ENCODE measurements at places on chromosomes 11 and 22. TPM values are rescaled to one million over a fixed set of nuclear protein-coding genes. Genes with fewer than 3 reads are reported as not detected.

APOA4 gene
- total RNA-seq, result not detected

CHRM1 gene
- total RNA-seq, result 1.7 TPM

TTC28 gene
- total RNA-seq, result 53.4 TPM

BIRC3 gene
- 39.5 TPM for total RNA-seq

ARHGAP1 gene
- total RNA-seq, result 54.4 TPM

CD82 gene
- total RNA-seq, result 29.8 TPM

OPCML gene
- total RNA-seq, result not detected

NXPE4 gene
- total RNA-seq, result not detected

VSIG2 gene
- total RNA-seq, result 32.5 TPM

BIK gene
- total RNA-seq, result 2.3 TPM

TEX54 gene
- total RNA-seq, result not detected

- no peak for DNase-seq
These were observed 75.6 kb upstream of the GRAMD1B start for GRCh38 chr11:123354371-123354975.

DNA sequence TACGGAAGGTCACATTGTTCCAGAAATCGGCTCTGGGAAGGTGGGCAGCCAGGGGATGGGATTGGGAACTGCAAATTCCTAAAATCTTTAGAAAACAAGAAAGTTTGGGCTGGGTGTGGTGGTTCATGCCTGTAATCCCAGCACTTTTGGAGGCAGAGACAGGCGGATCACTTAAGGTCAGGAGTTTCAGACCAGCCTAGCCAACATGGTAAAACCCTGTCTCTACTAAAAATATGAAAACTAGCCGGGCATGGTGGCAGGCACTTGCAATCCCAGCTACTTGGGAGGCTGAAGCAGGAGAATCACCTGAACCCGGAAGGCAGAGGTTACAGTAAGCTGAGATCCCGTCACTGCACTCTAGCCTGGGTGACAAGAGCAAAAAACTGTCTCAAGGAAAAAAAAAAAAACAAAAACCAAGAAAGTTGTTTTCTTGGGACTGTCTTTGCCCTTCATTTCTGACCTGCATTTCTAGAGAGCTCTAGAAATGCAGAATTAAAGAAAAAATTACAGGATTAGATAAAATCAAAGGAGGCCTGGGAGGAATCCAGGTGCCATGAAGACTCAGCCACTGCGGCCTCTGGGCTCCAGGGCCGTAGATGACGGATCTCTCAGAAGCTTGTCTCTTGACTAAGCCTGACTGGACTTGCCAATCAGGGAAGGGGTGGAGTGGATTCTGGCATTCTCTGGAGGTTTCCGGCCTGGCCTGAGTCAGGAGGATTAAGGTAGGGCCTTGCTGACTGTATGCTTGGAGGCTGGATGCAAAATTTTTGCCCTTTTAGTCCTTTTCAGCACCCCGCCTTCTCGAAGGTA lies 5.3 kb upstream of the MALAT1 start:
- DNase-seq, result no peak

DNA sequence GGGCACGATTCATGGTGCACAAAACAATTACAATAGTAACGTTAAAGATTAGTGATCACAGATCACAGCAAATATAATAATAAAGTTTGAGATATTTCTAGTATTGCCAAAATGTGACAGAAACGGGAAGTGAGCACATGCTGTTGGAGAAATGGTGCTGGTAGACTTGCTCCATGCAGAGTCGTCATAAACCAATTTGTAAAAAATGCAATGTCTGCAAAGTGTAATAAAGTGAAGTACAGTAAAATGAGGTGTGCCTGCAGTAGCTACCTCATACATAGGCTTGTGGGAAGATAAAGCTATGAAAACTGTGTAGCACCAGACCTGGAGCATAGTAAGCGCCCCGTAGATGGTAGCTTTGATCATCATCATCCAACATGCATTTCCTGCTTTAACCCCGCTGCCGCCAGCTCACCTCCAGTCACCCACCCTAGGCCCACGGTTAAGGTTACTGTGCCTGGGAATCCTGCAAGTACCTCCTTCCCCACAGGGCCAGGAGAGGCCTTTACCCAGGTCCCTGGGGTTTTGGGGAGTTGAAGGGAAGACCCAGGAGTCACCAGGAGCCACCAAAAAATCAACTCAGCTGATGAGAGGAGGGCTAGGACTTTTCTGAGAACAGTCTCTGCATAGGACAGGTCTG lies 59.2 kb downstream of the MYO7A start:
- no peak for DNase-seq

GRCh38 chr11:130115218-130115617 lies 44.4 kb upstream of the ST14 start:
- no peak for DNase-seq

DNA sequence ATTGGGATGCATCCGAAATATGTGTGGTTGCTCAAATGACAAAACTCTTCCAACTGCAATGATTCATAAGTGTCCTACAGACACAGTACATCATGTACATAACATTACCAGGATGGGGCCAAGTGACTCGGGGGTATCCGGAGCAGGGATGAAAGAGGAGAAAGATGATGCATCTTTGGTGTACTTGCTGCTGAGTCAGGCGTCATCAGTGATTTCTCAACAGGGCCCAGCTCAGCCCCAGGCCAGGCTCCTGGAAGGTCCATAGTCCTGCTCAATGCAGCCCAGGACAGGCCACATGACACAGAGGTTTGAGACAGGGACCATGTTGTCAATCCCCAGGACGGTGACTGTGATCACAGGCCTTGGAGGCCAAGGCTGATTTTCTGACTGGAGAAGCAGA lies 59.3 kb downstream of the GGTLC2 start:
- DNase-seq, result no peak

GRCh38 chr22:49350441-49351121 lies 477.1 kb downstream of the BRD1 start:
- peak; percentile 19 for DNase-seq

DNA sequence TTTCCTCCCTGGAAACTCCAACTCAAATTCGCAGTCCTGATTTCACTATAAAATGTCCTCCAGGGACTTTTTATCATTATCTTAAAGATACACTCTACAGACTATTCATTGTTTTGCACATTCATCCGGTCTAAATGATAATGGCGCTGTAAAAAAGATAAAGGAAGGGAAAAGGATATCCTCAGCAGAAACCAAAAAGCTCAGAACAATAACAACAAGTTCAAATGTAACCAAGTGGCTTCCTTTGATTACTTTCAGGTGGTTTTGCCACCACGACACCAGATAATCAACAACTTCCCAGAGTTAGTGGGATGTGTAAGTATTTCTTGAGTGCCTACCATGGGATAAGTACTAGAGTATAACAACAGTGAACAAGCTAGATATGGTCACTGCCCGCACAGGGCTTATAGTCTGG lies 26.3 kb downstream of the PRCP start:
- no peak for DNase-seq

DNA sequence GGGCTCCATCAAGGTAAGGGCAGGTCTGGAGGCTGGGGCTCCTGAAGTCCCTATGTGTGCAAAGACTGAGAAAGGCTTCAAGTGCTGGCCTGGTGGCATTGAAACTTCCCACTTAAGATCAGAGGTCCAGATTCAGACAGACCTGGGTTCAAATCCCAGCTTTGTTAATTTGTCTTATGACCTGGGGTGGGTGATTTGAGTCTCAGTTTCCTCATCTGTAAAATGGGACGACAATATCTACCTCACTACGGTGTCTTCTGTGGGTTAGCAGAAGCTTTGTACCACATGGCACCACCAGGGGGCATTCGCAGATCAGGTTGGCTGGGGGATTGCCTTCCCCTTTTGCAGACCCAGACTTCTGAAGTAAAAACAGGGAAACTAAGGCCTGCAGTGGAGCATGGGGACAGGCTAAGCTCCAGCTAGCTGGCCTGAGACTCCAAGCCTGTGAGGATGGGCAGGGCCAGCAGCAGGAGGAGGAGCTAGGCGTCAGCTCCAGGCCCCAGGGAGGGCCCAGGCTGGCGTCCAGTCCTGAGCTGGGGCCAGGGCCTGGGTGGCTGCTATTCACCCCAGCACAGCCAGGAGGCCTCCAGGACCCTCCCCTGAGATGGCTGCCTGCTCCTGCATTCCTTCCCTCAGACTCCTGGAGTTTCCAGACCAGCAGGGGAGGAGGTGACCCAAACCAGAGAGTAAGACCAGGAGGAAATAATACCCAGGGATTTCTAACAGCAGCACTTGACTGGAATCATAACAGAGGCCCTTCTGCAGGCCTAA lies 1.5 kb downstream of the CASTOR1 start:
- peak; percentile 91 for DNase-seq

DNA sequence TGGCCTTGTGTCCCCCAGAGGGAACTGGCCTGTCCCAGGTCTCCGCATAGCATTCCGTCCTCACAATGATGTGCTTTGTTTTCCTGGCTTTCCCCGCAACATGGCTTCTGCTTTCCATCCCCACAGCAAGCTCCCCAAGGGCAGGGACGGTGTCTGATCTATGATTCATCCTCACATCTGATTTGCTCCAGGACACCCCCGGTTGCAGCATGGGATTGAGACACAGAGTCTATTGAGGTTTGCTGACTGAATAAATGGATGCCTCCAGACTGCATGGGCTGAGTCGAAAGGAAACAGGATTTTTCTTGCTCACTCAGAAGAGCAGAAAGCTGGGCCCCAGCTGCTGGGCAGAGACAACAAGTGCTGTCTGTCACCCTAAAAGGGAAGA lies 40.2 kb downstream of the LMO1 start:
- no peak for DNase-seq

GRCh38 chr11:34787348-34787747 lies 128.8 kb downstream of the APIP start:
- no peak for DNase-seq

- no peak for DNase-seq
These were observed 26.4 kb downstream of the RTCB start for GRCh38 chr22:32385681-32386080.

DNA sequence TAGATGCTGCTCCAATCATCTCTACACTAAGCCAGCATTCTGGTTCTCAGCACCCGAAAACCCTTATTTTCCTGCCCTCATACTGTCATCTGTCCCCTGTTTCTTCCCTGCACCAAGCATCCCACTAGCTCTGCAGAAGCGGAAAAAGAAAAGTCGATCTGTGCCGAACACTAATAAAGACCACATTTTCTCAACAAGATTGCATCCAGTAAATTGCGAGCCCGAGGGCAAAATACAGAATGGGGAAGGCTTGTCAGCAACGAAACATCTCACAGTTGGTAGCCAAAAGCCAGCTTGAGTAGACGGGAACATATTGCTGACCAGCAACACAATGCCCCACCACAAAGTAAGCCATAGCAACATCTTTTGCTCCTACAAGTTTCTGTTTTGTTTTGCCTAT lies 227.4 kb downstream of the CADM1 start:
- no peak for DNase-seq

DNA sequence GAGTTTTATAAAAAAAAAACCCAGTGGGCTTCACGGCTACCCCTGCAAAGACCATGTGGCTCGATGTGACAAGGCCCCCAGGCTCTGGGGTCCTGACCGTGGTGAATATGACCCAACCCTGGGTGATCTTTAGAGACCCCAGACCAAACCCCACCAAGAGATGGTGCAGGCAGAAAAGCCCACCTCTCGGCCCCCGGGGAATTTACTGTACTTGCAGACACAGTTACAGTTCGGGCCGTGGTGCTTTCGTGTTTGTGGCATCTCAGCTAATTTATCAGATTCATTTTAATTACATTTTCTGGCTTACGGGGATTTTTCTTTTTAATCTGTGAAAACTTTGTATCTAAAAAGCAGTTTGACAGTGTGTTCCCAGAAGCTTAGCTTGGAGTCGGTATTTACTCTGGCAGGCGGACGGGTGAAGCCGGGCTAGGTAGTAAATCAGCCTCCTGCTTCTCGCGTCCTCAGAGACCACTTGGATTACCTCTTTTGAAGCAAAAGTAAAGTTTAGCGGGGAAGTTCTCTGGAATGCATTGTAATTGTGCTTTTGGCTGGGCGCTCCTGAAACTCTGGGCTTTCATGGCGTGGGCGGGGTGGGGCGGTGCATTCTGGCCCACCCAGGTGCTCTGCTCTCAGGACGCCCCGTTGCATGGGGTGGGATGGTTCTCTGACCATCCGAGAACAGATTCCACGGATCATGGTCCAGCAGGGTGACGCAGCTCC lies 25.3 kb downstream of the ANO1 start:
- DNase-seq, result peak; percentile 42

- peak; percentile 37 for DNase-seq
These were observed 498.7 kb downstream of the METTL15 start for GRCh38 chr11:28606930-28607329.

- no peak for DNase-seq
These were observed 7.2 kb upstream of the IL10RA start for GRCh38 chr11:117978991-117979390.

DNA sequence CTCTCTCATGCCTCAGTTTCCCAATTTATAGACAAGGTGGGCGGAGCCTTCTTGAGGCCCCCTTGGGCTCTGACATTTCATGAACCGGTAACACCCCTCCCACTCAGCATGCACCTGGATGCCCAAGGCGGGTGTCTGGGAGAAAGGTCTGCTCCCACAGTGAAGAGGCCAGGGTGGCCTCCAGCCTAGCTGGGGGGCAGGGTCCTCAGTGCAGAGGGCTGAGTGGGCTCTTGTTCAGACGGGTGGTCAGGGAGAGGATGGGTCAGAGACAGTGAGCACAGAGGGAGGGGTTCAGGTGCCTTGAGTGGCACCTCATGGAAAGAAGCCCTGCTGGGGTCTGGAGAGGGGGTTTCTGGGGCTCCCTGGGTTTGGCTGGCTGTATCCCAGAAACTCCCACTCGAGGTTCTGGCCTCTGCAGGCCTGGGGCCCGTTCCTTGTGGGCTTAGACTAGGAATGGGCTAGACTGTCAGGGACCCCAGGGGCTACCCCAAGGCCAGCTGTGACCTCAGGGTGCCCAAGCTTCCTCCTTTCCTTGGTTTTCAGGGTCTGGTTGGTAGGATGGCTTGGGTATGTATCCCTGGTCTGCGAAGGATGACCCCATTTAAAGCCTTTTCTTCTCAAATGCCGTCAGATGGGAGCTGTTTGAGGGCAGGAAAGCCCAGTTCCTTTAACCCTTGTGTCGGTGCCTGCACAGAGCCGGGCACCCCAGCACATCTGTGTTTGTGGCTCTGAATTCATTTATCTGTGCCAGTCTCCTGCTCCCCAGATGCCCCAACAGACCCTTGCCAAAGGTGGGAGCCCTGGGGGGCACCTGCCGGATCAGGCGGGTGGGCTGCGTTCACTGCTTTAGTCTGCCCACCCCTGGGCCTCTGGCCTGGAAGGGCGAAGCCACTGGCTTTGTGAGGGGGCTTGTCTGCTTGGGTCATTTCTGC lies 1.2 kb downstream of the SYNGR1 start:
- DNase-seq, result no peak

DNA sequence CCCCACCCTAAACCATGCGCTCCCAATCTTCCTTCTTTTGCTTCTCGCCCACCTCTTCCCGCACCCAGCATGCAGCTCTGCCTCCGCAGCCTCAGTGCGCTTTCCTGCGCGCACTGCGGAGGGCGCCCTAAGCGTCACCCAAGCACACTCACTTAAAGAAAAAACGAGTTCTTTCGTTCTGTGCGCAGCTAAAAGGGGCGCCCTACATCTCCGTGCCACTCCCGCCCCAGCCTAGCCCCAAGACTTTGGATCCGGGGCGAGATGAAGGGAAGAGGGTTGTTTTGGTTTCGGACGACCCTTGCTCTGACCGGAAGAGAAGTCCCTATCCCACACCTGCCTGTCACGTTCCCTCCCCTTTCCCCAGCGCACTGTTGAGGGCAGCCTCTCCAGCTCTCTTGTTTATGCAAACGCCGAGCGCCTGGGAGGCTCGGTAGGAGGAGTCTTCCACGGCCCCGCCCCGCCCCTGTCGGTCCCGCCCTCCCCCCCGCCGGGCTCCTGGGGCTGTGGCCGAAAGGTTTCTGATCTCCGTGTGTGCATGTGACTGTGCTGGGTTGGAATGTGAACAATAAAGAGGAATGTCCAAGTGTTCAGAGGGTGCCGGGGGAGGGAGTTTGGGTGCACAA lies 5.3 kb downstream of the VSIG2 start:
- DNase-seq, result peak; percentile 92
